LNCaP clone FGC (cell line): ENCODE measurements at places on chromosomes 4 and X.

- no peak for DNase-seq
Observed at GRCh38 chr4:101229116-101229515, 118.2 kb downstream of the PPP3CA start.

GRCh38 chr4:187504974-187505797 lies 490.4 kb upstream of the ZFP42 start:
- DNase-seq: no peak

- DNase-seq: no peak
Observed at GRCh38 chr4:186366326-186366725, 100.3 kb downstream of the F11 start.

DNA sequence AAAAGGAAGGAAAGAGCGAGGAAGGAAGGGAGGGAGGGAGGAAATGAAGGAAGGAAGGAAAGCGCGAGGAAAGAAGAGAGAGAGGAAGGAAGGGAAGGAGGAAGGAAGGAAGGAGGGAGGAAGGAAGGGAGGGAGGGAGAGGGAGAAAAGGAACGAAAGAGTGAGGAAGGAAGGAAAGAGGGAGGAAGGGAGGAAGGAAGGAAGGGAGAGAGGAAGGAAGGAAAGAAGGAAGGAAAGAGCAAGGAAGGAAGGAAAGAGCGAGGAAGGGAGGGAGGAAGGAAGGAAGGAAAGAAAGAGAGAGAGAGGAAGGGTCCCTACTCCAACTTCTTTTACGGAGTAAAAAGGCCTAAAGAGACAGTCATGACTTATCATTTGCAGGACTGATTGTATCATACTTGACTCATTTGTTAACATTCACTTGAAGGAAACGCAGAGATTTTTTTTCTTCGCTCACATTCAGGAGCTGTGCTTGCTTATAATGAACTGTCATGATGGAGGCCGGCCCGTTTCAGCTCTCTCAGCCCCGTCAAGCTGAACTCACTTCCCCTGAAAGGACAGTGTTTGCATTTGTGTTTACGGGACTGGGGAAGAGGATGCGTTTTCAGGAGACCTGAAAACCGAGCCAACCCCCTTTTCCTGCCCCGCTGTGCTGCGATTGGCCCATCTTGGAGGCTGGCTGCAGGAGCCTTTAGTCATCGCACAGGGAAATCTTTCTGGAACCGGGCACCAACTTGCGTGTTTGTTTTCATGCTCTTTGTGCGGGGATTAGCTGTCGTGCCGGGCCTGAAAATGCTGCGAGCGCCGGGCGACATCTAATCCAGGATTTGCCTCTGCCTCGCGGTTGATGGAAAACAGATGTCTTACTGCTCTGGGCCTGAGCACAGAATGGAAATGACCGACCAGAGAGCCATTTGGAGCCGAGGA lies 17.8 kb downstream of the TRIM2 start:
- no peak for DNase-seq

DNA sequence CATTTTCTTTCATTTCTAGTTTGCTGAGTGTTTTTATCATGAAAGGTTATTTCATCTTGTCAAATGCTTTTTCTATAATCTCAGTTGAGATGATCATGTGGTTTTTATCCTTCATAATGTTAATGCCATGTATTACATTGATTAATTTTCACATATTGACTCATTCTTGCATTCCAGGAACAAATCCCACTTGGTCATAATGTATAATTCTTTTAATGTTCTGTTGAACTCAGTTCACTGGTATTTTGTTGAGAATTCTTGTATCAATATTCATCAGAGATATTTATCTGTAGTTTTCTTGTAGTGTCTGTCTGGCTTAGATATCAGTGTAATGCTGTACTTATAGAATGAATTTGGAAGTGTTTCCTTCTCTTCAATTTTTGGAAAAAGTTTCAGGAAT lies 16.7 kb upstream of the LHFPL1 start:
- DNase-seq: no peak

DNA sequence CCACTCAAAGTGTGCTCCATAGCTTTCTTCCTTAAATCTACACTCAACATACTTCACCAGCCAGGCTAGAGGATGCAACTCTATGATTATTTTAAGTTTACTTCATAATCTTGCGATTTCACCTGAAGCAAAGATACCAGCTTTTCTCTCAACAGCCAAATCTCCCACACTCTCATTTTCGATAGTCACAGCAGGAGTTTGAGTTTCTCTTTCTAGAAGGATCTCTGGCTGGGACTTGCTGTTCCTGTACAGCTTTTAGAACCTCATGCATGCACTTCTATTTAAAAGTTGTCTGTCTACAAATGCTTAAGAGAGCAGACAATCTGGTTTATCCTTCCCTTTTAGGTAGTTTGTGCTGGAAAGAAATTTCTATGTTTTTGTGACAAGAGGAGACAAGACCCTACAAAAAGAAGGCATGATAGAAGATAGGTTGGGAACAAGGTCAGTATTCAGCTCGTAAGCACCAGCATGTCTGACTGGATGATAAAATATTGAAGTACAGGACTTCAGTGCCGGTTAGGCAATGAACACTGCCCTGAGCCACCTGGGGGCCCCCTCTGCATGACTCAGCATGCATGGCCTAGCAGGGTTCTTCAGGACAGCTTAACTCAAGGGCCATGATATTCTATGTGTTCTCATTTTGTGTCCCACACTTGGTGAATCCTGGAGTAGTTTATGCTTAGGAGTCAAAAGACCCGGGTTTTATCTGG lies 65.6 kb downstream of the ATXN3L start:
- no peak for DNase-seq

DNA sequence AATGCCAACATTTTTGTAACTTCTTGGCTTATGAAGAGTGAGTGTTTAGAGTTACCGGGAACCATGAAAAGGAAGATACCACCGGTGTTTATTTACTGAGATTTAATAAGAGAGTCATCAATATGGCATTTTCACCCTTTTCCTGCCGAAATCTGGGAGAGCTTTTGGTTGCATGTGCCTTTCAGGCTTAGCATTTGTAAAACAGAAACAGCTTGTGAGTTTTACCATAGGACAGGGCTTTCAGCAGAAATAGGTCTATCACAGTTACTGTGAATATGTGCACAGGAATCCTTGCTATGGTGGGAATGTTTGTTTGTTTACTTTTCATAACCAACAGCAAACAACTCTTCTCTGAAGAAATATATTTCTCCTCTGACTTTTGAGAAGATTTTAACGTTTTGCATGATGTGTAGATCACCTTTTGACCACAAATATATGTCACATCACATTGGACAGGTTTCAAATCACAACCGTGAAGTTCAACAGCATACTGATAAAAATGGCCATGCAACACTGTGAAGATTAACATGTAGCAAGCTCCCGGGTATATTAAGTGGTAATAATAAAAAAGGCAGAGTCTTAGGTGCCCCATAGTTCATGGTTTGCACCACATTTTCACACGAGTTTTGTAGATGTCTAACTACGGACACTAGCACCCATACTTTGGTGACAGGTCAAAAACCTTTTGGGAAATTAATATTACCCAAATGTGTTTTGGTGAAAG lies 21.3 kb downstream of the ARHGAP24 start:
- no peak for DNase-seq

GRCh38 chr4:161252520-161253141 lies 911.2 kb downstream of the FSTL5 start:
- no peak for DNase-seq

GRCh38 chr4:146176891-146177290 lies 1.4 kb downstream of the LSM6 start:
- DNase-seq: no peak

DNA sequence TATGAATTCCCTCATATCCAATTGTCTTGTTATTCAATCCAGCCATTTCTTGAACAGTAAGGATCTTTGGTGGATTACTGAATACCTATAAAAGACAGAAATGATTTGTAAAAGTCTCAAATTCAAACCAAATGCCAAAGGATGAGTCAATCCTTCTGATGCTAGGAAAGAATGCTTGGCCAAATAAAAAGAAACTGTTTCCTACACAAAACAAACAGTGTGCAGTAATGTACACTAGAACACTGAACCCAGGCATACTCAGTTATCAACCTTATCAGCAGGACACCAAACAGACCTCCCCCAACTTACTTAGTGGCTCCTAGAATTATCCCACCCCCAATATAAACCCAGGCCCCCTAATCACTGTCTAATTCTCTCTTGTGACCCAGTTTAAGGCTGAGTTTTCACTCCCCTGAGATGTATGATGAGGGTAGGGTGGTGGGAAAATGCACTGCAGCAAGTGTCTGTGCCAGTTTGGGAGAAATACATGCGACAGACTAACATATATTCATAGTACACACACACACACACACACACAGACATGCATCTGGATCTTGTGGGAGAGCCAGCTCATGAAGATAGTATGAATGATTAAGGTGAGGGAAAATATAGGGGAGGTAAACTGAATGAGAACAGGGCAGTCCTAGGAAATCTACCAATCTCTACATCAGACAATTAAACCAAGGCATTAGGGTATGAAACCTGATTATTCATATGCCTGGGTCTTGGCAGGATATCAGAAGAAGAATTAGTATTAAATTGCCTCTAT lies 35.0 kb downstream of the CLDN2 start:
- no peak for DNase-seq

DNA sequence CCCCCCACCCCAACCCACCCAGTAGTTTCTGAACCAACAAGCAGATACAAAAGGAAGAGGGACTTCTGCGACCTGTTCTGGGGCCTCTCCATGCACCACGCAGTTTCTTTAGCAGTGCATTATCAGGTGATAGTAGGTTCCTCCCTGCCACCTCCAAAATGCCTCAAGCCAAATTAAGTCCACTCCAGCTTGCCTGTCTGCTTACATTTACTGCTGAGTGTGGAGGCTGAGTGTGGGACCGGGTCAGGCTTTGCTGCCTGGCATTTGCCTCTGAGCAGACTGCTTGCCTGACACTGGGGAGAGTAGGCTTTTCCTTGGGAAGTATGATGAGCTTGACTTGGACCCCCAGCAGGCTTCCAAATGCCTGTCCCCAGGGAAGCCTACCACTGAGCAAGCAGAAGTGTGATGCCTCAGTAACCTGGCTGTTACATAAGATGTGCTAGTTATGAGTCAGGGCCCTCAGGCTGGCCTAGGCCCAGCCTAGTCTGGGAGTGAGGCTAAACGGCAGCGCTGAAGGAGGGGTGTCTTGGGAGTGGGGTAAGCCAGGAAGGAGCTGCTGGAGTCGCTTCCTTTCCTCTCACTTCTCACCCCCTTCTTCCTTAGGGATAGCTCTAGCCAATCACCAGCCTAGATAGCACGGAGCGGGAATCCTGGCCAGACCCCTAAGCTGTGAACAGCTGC lies 9.0 kb downstream of the TSC22D3 start:
- DNase-seq: no peak

- no peak for DNase-seq
Observed at GRCh38 chr4:143383005-143383574, 46.4 kb downstream of the GAB1 start.

GRCh38 chr4:150217192-150217591 lies 138.9 kb downstream of the DCLK2 start:
- peak; percentile 26 for DNase-seq

DNA sequence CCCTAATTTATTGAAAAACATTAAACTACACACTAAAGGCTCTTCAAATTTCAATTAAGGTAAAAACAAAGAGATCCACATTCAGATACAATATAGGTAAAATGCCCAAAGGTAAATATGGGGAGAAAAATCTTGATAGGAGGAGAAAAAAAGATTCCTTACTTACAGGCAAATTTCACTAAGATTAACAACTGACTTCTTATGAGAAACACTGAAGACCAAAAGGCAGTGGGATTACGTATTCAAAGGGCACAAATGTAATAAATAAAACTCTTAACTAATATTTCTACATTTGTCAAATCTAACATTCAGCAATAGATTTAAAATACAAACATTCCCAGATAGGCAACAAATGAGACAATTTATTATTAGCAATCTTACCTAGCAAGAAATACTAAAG lies 829.3 kb downstream of the SH3BGRL start:
- DNase-seq: no peak

GRCh38 chr4:90648311-90648710 lies 521.1 kb downstream of the CCSER1 start:
- DNase-seq: no peak

GRCh38 chrX:148573119-148573518 lies 72.7 kb downstream of the AFF2 start:
- no peak for DNase-seq

GRCh38 chrX:45172890-45173289 lies 27.8 kb downstream of the DIPK2B start:
- no peak for DNase-seq

- no peak for DNase-seq
Observed at GRCh38 chr4:51958199-51958968, 61.8 kb downstream of the LRRC66 start.

GRCh38 chr4:62399242-62399641 lies 1199.1 kb downstream of the ADGRL3 start:
- no peak for DNase-seq

DNA sequence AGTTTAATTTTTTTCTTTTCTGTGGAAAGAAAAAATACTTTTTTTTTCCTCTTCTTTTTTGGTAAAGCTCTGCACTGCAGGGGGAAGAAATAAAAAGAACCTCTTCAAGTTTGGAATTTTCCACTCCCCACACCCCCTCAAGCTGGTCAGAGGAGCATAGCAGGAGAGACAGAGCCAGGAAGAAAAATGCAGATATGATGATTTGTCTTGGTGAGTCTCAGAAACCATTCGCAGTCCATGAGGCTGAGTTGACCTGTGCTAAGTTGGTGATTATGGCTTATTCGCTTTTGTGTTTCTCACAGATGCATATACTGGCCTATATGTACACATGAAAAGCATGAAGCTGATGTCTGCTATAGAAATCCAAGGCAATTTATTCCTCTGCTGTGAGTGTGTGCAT lies 205.9 kb downstream of the LDB2 start:
- DNase-seq: no peak

- DNase-seq: no peak
Observed at GRCh38 chr4:33625748-33626147, 2618.6 kb downstream of the ARAP2 start.

DNA sequence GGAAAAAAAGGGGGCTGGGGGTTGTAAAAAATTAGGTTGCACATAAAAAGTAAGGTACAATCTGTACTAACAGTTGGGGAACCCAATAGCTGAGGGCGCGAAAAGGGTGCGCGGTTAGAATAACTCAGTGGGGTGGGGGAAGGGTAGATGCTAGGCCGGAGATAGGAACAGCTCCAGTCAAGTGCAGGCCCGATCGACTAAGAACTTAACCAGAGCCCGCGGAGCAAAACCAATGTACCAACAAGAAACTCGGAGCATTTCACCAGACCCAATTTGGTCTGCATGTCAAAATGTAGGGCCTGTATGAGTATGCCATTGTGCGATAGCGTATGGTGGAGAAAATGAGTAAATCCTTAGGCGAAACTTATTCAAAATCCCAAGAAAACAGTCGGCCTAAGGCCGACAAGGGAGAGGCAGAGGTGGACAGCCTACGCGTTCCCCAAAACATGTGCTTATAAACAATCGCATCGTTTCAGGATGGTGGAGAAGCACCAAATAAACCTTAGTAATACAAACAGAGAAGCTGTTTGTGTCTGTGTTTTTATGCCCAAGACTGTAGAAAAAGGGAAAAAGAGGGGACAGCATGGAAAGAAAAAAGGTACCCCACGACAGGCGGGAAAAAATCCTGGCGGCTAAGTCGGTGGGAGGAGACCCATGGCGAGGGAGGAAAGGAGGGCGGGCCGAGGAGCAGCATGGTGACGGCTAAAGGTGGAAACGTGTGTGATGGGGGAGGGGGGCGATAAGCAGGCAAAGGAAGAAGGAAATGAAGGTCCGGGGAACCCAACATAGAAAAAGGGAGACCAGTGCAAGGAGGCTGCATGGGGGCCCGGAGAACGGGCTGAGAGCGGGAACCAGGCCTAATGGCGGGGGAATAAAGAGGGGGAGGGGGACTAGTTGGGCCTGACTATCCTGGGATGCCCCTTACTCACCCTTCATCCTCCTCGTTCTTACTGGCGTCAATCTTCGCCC lies 990 bp downstream of the HNRNPD start:
- peak; percentile 56 for DNase-seq
